ENCODE measurements at places on chromosomes 1 and 21. TPM values are rescaled to one million over a fixed set of nuclear protein-coding genes. Genes with fewer than 3 reads are reported as not detected.

GRCh38 chr21:43829575-43830119 lies 35.4 kb upstream of the AGPAT3 start:
- no peak for DNase-seq

The RNF186 gene
- not detected for total RNA-seq

GRCh38 chr1:44086692-44087474 lies 31.7 kb upstream of the KLF17 start:
- DNase-seq, result no peak

The SOX13 gene
- total RNA-seq, result 13.0 TPM

The SFT2D2 gene
- total RNA-seq, result 59.4 TPM
